ENCODE measurements at places on chromosomes 6 and 20.

GRCh38 chr20:1165941-1166340, 18.8 kb downstream of the TMEM74B start:
- DNase-seq, result no peak

DNA sequence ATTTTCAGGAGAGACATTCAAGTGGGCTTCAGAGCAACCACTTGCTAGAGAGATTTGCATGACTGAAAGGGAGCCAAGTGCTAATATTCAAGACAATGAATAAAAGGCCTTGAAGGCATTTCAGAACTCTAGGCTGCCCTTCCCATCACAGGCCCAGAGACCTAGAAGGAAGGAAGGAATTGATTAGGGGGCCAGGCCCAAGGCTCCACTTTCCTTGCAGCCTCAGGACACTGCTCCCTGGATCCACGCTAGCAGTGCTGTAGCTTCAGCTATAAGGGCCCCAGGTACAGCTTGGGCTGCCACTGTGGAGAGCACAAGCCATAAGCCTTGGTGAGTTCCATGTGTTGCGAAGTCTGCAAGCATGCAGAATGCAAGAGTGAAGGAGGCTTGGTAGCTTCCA, 731.9 kb upstream of the FLRT3 start:
- no peak for DNase-seq

DNA sequence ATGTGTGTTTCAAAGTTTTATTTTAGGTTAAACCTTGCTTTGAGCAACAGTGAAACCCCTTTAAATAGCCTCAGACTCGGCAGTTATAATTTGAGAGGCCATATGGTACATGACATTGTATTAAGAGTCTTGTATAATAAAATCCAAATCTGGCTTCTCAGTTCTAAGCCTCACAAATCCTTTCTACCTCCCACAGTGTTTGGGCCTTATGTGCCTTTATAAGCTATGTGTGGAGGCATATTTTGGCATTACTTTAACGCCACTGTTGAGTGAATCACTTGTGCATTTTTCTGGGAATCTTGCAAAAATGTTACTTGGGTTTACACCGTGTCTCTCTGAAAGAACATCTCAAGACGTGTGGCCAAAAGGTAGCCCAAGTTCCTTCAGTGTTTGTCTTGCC, 152.4 kb downstream of the COL9A1 start:
- DNase-seq, result no peak

DNA sequence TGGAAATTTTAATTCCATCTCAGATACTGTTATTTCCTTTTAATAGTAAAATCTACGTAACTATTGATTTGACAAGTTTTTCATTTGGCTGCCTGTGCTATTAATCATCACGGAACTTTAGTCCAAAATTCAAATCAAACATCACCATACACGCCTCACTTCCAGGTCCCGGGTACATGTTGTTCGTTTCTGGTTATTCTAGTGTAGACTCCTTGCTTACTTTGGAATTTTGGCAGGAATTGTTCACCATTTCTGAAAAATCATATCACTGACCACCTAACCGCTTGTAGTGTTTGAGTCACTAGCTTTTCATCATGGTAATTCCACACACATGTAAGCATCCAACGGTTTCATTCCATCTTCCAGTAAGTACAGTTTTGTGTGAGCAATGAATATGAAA, 98.0 kb upstream of the NHSL1 start:
- no peak for DNase-seq

- no peak for DNase-seq
Measured at GRCh38 chr6:6771224-6771945, 182.9 kb downstream of the LY86 start.

DNA sequence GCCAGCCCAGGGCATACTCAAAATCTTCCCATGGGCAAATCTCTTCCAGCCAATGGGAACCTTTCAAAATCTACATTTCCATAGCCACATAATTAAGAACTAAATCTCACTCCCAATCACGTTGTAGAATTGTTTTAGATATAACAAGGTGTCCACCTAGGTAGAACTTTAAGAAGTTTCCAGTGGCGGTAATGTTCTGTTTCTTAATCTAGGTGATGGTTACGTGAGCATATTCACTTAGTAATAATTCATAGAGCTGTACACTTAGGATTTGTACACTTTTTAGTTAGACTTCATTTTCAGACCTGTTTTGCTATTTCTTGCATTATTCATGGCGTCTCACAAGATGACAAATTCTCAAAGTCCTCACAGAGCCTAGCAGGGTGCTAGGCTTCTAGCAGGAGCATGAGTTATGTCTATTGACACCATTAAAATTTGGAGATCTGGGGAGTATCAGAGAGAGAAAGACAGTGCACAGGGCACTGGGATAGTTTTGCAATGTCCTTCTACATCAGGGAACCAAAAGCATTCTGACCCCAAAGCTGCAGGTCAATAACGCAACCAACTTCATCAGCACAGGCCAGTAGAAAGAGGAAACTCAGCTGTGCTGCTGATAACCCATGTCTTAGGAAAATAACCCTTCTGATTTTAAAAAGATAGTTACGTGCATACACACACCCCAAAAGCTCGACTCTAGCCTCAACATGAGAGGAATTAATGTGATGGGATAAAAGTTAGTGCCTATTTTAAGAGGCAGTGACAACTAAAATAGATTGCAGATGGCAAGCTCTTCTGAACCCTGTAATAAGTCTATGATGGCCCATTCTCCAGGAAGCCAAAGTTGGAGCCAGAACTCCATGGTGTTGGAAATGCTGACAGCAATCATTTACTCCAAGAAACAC, 518.1 kb upstream of the JARID2 start:
- DNase-seq, result no peak

DNA sequence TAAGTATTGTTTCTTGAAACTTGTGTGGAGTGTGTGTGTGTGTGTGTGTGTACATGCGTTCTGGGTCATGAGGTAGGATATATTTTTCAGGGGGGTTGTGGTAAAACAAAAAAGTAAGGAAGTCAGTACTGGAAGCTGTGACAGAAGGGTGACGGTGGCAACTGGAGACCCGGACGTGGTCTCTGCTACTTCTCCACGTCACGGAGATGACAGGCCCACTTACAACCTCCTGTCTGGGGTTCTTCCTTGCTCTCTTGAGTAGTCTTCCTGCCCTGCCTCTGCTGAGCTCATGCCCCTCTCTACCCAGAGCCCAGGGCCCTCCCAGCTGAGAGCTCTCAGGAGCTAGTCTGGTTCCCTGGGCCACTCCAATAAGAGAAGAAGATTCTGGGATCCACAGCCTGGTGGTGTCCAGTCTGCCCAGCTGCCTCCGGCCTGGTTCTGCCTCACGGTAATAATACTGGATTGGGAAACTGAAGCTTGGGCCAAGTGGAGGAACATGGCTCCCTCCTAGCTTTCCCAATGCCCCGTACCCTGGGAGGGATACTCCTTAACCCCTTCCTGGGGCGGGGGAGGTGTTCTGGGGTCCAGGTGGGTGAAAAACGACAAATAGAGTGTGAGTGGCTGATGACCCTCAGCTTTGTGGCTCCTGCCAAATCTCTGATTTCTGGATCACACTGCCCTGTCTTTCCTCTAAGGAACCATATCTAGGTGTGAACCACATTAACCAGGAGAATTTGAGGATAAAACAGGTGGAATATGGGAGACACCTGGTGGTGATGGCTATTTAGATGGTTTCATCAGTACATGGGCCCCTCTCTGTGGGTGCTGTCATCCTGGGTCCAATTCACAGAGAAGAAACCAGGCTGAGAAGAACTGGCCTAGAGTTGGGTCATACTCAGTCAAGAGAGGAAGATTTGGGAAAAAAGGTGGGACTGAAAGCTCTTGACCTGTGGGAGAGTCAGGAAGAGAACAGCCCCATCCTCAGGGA, 27.2 kb downstream of the VEGFA start:
- DNase-seq, result no peak

- DNase-seq, result no peak
Measured at GRCh38 chr6:25359191-25359861, 80.2 kb downstream of the CARMIL1 start.

DNA sequence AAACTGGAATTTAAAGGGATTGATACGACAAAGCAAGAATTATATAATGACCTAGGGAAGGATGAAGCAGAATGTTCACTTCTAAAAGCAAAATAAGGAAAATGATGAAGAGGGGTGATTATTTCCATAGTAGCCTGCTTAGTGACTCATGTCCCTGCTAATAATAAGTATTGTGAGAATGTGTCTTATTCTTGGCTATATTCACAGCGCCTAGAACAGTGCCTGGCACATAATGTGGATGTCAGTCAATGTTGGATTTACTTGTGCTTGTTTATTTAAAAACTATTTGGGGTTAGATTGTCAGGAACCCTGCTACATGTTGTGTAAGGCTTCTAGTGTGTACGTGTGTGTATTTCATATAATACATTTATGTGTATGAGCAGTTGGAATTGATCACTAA, 85.1 kb downstream of the ZFAND3 start:
- no peak for DNase-seq

- peak; percentile 97 for DNase-seq
Measured at GRCh38 chr20:64164123-64164836, at the start of gene MYT1. Gene MYT1 (plus strand): TSS chr20:64164452. CDS start chr20:64198862, 34,410 bp downstream.

DNA sequence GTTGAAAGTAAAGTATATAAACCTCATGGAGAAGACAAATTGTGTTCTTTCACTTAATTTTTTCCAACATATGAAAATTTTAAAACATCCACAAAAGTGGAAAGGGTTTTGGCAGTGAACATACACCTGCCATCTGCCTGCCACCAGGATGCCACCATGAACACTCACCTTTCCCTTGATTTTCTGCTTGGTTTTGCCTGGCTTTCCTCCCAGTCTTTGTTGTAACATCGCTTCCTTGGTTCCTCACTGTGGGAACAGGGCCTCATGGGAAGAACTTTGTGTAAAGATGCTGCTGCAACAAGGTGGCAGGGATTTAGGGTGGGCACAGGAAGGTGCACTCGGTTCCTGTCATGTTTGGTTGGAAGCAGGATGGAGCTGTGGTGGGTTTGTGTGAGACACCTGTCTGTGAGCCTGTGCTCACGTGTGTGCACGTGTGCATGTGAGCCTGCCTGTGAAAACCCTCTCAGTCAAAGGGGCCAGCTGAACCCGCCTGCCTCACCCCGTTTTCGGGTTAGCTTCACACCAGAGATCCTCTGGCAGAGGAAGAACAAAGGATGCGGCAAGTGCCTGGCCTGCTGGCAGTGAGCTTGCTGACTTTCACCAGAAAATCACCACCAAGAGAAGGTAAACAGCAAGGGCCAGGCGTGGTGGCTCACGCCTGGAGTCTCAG, 11.0 kb upstream of the RBM38 start:
- no peak for DNase-seq

- DNase-seq, result no peak
Measured at GRCh38 chr6:30042476-30042875, 18.6 kb upstream of the POLR1H start.

GRCh38 chr20:920311-920710, 4.2 kb upstream of the ANGPT4 start:
- DNase-seq, result no peak

GRCh38 chr6:169654598-169655391, 47.0 kb downstream of the WDR27 start:
- DNase-seq, result no peak

GRCh38 chr6:21202521-21202920, 391.0 kb upstream of the SOX4 start:
- DNase-seq, result no peak

DNA sequence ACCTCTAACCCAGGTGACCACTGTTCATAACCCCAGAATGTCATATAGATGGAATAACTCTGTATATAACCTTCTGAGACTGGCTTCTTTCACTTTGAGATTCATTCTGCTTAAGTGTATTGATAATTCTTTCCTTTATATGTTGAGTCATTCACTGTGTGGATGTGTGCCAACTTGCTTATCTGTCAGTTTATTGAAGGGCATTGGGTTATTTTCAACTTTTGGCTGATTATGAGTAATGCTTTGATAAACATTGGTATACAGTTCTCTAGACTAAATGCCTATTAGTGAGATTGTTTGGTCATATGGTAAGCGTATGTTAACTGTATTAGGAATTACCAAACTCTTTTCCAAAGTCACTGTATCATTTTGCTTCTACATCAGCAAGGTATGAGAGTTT, 453.4 kb upstream of the SPTLC3 start:
- no peak for DNase-seq

DNA sequence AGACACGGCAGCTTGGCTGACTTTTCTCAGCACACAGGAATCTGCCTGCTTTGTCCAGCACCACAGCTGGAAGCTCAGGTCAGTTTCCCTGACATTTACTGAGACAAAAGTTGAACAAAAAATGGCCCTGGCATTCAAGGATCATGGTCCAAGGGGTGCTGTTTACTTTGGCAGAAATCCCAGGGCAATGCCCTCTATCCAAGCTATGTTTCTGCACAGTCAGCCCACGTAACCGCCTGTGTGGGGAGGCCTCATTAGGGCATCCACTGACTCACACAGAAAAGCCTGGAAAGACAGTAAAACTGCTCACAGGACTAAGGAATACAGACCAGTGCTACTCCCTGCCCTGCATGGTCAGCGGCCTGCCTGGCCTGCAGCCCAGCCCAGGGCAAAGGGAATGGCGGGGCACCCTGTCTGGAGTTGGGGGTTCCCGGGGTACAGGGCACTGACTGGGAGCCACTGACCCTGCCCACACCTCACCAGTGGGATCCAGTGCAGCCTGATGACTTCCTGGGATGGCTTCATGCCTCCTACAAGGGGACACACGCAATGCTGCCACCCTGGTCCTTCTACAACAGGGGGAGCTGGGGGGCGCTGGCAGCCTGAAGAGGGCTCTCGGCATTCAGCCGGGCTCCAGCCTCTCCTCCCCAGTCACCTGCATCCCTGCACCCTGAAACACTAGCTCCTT, 77.1 kb downstream of the NINL start:
- DNase-seq, result peak; percentile 76

- no peak for DNase-seq
Measured at GRCh38 chr20:32050851-32051556, 1.0 kb upstream of the HCK start.

- DNase-seq, result no peak
Measured at GRCh38 chr6:44869321-44869897, 458.7 kb upstream of the RUNX2 start.

- DNase-seq, result no peak
Measured at GRCh38 chr6:101537753-101538316, 144.3 kb downstream of the GRIK2 start.

- no peak for DNase-seq
Measured at GRCh38 chr20:56483970-56484369, 15.5 kb downstream of the RTF2 start.

DNA sequence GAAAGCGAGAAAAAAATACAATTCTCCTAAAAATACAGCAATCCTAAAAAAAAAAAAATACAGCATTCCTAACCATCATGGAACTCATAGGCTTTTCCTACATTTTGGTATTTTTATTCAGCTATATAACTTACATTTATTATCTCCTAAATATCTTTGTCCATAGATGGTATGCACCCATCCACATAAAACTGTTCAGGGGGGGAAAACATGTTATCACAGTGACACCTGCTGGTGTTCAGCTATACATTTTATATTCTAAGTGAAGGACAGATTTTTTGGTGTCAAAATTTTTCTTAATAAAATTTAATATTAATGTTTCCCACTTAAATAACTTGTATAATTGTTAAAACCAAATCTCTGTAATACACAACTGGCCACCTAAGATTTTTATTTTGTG, 58.0 kb downstream of the BLOC1S5 start:
- DNase-seq, result no peak

Data from SHP77 treated with DMSO at 0.1 percent for 48 hours (cell line).